ENCODE measurements at places on chromosomes 13 and 19.
A peak's percentile ranks its signal among the peaks of the same experiment; 100 is the strongest.

DNA sequence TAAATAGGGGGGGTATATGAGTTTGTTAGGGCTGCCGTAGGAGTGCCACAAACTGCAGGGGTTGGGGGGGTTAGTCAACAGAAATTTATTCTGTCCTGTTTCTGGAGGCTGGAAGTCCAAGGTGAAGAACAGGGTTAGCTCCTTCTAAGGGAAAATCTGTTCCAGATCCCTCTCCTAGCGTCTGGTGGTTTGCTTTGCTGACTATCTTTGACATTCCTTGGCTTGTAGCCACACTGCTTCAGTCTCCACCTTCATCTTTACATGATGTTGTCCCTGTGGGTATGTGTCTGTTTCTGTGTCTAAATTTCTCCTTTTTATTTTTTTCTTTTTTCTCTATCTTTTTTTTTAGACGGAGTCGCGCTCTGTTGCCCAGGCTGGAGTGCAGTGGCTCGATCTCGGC lies 8.1 kb upstream of the ICAM1 start:
- DNase-seq, result no peak

GRCh38 chr13:66811455-66811854 lies 418.7 kb downstream of the PCDH9 start:
- DNase-seq, result no peak

GRCh38 chr19:57807541-57807940 lies 7.2 kb downstream of the ZNF552 start:
- DNase-seq, result no peak

GRCh38 chr13:93522501-93522900 lies 295.9 kb downstream of the GPC6 start:
- DNase-seq, result no peak

GRCh38 chr19:7911508-7912143 lies 3.0 kb upstream of the TGFBR3L start:
- no peak for DNase-seq

- no peak for DNase-seq
Measured at GRCh38 chr13:97319113-97319720, 97.1 kb downstream of the MBNL2 start.

DNA sequence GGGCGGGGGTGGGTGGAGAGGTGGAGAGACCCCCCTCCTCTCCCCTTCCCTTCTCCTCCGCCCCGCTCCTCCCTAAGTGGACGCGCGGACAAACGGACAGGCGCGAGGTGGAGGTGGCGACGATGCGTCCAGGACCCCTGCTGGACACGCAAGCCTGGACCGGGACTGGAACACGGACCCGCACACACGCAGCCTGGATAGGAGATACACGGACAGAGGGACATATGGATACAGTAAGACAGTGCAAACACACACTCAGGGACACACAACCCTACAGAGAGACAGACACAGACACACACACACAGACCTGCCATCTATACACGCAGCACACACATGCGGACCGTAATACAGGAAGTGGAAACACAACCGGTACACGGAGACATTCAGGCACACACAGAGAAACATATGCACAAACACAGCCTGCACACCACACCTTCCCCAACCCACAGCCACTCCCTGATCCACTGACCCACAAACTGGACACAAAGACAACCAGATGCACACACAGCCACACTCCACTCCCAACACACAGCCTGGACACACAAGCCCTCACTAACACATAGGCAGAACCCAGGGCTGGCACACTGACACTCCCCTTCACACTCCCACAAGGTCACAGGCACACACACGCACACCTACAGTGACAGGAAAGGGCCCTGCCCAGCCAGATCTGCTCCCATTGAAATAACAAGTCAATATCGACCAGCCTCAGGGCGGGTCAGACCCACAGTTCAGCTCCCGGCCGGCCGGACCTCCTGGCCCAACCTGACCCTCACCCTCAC lies 696 bp upstream of the ERFL start:
- no peak for DNase-seq

- DNase-seq, result no peak
Measured at GRCh38 chr13:111610879-111611278, 290.4 kb downstream of the TEX29 start.

DNA sequence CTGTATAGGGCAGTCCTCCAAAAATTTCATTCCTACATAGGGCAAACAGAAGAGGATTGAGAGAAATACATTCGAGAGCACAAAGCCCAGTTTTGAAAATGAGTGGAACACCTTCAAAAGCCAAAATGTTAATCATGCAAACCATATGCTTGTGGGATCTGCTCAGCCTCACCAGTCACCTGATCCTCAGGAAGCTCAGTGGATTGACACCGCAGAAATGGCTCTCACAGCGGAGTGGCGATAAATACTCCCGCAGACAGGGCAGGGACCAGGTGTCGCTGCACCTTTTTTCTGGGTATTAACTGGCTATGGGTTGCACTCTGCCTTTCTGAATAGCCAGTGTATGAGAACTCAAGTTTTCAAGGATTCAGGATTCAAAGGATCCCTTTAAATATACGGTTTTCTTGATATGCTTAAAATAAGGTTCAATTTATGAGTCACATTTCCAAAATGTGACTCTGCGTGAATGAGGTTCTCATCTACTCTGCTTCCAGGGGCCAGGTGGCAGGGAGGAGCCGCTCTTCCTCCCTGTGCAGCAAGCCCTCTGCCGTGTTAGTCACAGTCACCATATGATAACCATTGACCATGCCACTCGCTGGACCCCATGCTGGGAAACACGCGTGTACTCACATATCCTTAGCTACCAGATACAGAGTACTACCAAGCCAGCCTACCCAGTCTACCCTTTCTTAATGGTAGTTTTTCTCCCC lies 18.3 kb upstream of the DHRS12 start:
- DNase-seq, result peak; percentile 50

DNA sequence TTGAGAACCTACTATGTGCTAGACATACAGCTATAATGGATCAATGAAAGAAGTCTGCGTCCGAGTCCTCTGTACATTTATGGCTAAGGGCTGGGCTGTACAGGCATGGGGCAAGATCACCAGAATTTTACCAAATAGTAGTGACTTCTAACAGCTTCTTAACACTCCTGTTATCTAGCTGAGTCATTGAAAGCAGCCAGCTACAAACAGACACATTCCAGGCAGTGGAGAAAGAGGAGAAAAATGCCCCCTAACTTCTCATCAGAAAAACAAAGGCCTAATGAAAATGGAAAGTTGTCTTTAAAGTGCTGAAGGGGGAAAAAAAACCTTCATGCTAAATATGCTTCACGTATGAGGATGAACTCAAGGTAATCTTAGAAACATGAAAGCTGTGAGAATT lies 14.3 kb upstream of the ZNF667 start:
- DNase-seq, result no peak

DNA sequence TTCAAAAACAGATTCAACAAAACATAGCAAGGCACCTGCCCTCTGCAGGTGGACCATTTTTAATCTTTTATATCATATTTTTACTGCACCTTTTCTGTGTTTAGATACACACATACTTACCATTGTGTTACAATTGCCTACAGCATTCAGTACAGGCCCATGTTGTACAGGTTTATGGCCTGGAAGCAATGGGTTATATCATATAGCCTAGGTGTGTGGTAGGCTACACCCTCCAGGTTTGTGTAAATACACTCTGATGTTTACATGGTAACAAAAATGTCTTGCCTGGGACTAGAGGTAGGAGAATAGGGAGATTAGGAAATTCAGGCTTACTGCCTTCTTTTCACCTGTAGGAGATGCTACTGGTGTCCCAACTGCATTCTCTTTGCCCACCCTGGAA lies 8.2 kb upstream of the UBAC2 start:
- DNase-seq, result no peak

- DNase-seq, result no peak
Measured at GRCh38 chr19:13537454-13537853, 31.2 kb upstream of the CACNA1A start.

DNA sequence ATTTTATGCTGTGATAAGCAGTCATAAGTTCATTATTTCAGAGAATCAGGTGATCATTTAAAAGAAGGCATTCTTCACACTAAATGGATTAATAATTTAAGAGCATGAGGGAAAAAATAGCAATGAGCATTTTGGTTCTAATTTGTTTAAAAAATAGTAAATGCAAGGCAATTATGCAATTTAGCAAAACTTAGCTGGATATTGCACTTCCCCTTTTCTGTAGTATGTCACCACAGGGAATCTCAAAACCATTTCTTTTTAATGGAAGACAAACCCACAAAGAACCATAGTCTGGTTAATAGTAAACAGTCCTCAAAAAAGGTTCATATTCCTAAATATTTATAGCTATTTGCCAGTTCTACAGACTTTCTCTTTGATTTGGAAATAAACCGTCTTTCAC lies 30.2 kb downstream of the COG6 start:
- DNase-seq, result no peak

DNA sequence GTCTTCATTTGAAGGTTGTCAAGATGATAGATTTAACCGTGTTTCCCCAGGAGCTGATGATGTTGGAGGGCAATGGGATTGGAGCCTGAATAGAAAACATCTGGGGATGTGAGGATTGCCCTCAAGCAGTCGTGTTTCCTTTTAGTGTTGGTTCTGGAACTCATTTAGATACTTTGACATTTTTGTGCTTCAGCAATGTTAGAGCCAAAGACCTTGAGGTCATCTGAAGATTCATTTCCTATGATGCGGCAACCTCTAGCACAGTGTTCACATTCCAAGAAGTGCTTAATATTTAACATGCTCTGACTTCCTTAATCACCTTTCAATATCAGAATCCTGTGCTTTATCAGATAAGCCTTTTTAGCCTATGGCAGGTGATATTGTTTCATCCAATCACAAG lies 82.7 kb downstream of the SLC10A2 start:
- no peak for DNase-seq

- no peak for DNase-seq
Measured at GRCh38 chr13:110338441-110339101, 31.5 kb downstream of the COL4A2 start.

- DNase-seq, result no peak
Measured at GRCh38 chr13:44140146-44140545, 233.5 kb upstream of the SERP2 start.

- DNase-seq, result no peak
Measured at GRCh38 chr13:29922281-29922821, 71.9 kb upstream of the UBL3 start.

DNA sequence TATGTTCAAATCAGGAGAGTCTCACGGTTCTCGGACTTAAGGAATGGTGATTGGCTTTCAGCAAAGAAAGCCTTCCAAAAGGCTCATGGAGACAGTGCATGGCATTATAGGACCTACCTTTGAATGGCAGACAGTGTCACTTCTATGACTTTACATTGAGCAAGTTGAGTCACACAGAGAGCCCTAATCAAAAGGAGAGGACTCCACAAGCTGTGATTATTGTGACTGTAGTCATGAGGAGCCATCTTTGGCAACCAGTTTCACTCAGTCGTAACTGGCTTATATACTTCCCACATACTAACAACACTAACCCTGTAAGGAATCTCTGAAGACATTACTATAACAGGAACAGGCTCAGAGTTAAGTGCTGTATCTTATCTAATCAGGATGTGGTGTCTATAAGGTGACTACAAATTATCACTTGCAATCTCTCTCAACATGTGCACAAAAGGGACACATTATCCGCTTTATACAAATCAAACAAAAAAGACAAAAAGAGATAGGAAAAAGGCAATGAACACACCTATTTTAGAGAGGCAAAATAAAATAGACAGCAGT lies 6.1 kb downstream of the LGALS14 start:
- DNase-seq, result no peak

- DNase-seq, result no peak
Measured at GRCh38 chr19:3522421-3523360, 16.3 kb upstream of the TEKTIP1 start.

DNA sequence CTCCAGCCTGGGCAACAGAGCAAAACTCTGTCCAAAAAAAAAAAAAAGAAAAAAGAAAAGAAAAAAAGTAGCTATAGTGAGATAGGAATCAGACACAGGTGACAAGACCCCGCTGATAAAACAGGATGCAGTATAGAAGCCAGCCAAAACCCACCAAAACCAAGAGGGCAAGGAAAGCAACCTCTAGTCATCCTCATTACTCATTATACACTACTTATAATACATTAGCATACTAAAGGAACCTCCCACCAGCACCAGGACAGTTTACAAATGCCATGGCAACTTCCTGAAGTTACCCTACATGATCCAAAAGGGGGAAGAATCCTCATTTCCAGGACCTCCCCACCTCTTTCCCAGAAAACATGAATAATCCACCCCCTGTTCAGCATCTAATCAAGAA lies 35.6 kb upstream of the UBL3 start:
- no peak for DNase-seq

- DNase-seq, result no peak
Measured at GRCh38 chr19:12932392-12933286, 872 bp downstream of the FARSA start.

GRCh38 chr19:33401683-33402420 lies 28.3 kb downstream of the CEBPG start:
- peak; percentile 24 for DNase-seq

GRCh38 chr19:58229255-58229639 lies 533 bp downstream of the ZNF544 start:
- no peak for DNase-seq

DNA sequence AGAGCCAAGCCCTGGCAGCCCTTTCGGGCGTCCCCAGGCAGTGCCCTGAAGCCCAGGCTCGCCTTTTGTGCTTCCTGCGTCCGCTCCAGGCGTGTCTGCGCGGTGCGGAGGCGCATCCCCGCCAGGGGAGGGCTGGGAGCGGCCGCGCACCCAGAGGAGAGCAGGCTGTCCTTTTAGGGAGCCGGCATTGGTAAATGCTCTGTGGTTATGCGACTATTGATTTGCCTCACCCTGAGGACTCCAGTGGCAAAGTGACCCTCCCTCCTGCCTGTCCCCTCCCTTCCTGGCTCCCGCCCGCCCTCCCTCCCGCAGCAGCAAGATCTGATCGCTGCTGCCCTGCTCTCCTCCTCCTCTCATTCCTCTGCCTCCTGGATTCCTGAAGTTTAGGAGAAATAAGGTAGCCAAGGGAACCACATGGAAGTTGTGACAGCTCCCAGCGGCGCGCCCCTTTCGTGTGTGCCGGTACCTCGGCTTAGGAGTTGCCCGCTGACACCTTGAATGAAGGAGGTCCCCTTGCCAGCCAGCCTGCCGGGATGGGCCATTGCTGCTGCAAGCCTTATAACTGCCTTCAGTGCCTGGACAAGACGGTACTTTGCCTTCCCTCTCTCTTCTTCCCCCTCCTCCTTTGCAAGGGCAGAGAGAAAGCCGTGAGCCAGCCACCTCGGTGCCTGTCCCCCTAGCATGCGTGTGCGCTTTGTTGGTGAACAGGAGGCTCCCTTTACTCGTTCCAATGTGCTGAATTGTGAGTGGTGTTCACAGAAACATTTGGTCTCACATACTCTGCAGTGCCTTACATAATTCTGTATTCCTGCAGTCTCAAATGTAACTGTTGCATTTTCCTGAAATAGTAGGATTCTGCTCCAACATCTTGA lies 166.9 kb downstream of the SLC7A1 start:
- peak; percentile 50 for DNase-seq

- no peak for DNase-seq
Measured at GRCh38 chr13:48888613-48889012, 87.1 kb upstream of the FNDC3A start.

Measured in dorsolateral prefrontal cortex (tissue), 122 donors.